ENCODE measurements at places on chromosomes 2 and 18.

DNA sequence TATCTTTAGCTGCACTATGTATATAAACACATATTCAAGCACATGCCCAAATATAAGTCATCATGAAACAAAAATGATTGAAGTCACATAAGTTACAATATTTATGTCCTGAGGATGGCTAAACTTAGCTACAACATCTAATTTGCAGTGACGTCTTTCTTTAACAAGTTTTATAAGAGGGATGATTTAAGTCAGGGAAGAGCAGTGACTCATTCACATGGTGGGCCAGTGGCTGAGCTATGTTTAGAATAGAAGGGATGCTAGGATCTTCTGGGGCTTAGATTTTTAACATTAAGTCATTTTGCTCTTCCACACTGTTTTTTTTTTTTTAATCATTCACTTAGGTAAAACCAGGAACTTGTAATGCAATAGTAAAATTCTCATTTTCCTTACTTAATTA, 22.3 kb downstream of the ADCYAP1 start:
- DNase-seq = no peak

GRCh38 chr18:55953326-55953725, 365.3 kb upstream of the TCF4 start:
- DNase-seq = no peak

- DNase-seq = no peak
These were observed 142.0 kb upstream of the APCDD1 start for GRCh38 chr18:10312326-10313015.

GRCh38 chr2:206378835-206379234, 64.5 kb upstream of the ADAM23 start:
- DNase-seq = no peak

GRCh38 chr2:101893681-101894381, 97.9 kb upstream of the IL1R2 start:
- no peak for DNase-seq

DNA sequence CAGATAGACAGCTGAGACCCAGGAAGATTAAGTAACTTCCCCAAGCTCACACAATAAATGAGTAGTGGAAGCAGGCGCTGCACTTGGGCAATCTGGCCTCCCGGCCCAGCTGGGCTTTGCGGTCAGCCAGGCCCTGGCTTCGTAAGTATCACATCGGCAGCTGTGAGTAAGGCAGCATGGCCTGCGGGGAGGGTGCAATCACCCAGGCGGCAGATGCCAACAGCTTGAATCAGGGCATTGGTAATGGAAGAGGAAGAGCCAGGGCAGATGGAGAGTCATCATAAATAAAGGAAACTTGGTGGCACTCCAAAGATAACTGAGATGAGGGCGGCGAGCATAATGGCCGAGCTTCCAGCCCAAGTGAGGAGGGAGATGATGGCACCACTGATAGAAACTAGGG, 217.9 kb upstream of the PID1 start:
- DNase-seq = no peak

- DNase-seq = no peak
These were observed 124.2 kb upstream of the EPB41L5 start for GRCh38 chr2:119888680-119889079.

- DNase-seq = no peak
These were observed 27.8 kb downstream of the ZNF236 start for GRCh38 chr18:76850112-76850511.

- no peak for DNase-seq
These were observed 147.7 kb upstream of the PXDN start for GRCh38 chr2:1891971-1892486.

GRCh38 chr2:178194600-178195389, 483 bp downstream of the OSBPL6 start:
- DNase-seq = no peak

- DNase-seq = no peak
These were observed 20.3 kb downstream of the POU3F3 start for GRCh38 chr2:104874230-104874629.

GRCh38 chr2:121002597-121002996, 266.9 kb downstream of the GLI2 start:
- no peak for DNase-seq

Data from NCI-H774 (cell line).